Skeletal muscle cell (primary cell): ENCODE measurements at places on chromosomes 6 and 20.
A peak's percentile ranks its signal among the peaks of the same experiment; 100 is the strongest.

DNA sequence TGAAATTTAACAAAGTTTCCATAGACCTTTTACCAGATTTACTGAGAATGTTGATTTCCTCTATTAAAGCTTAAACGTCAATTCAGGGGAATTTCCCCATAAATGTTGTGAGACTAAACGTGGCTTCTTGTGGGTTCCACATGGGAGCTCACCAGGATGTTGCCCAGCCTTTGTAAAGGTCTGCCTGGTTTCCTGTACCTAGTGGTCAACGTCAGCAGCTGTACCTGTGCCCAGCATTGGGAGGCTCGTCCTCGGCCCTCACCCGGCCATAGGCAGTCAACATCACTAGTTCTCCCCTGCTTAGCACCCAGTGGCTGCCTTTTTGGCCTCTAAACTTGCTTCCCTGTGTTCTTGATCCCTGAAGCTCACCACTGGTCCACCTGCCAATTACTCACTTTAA is 22.1 kb upstream of the CD83 start:
- DNase-seq: no peak

- no peak for DNase-seq
Observed at GRCh38 chr6:151757506-151757955, 50.0 kb upstream of the ESR1 start.

- DNase-seq: no peak
Observed at GRCh38 chr6:149859938-149860337, 4.2 kb downstream of the LRP11 start.

GRCh38 chr20:63051186-63051860 is 44.6 kb upstream of the BHLHE23 start:
- no peak for DNase-seq

GRCh38 chr6:64838726-64839125 is 868.3 kb downstream of the EYS start:
- DNase-seq: no peak

- no peak for DNase-seq
Observed at GRCh38 chr6:151103266-151103665, 136.5 kb upstream of the AKAP12 start.

DNA sequence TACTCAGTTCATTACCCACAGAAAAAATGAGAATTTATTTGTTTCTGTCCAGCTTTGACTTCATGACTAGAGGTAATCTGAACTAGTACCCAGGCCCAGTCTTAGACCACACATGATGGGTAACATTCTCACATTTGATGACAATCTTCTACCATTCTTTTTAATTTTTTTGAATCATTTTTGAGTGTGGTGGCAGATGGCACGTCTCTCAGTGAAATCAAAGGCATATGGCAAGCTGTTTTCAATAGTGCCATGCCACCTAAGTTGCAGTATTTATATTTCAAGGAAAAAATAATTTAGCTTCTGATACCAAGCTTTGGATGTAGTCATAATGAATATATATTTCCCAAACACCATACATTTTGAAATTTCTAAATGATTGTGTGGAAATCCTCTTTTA is 88.8 kb upstream of the HS3ST5 start:
- DNase-seq: no peak

GRCh38 chr6:46510651-46511050 is 19.4 kb upstream of the RCAN2 start:
- DNase-seq: peak; percentile 44

- DNase-seq: no peak
Observed at GRCh38 chr6:57089265-57089664, 723 bp upstream of the ZNF451 start.

- DNase-seq: no peak
Observed at GRCh38 chr6:44432726-44433125, 45.2 kb downstream of the CDC5L start.

DNA sequence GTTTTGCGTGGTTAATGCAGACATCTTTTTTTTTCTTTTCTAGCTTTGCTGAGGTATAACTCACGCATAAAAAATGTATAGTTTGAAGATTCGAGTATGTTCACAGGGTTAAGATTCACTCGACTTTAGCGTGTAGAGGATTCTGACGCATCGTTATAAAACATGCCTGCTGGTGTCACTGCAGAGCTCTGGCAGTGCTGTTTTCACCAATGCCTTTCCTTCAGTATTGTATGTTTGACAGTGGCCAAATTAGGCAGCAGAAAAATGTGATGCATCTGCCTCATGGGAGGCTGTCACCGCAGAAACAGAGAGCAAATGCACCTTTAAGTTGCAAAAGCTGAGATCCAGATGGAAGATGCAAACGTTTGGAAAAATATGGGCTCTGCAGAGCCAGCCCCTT is 18.0 kb upstream of the SIRPB2 start:
- DNase-seq: no peak

GRCh38 chr20:52843425-52843824 is 128.7 kb upstream of the TSHZ2 start:
- DNase-seq: no peak

DNA sequence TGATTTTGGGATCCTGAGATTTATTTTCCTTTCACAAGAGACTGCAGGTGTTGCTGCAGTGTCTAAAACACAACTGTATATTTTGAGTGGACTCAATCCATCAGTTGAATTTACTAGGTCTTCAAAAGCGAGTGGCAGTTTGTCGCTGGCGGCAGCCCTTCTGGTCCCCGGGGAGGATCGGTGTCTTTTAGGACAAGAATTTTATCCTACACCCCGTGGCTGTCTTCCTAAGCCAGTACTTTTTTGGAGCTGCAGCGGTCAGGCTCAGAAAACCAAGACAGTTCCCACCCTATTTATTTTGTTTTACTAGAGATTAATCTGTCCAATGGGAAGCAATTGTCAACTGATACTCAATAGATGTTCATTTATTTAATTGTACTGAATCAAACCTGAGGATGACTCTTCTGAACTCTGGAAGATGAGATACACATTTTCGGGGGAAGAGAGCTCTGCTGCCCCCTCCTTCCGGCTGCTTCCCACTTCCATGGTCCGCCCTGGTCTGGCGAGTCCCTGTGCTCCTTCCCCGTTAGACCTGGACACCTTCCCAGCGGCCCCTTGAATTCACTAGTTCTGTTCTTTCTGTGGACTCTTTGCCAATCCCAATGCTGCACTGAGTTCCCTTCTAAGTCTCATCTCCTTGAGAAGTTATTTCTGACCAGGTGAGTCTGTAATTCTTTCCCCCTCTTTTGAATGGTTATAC is 90.6 kb downstream of the ERMARD start:
- DNase-seq: no peak

DNA sequence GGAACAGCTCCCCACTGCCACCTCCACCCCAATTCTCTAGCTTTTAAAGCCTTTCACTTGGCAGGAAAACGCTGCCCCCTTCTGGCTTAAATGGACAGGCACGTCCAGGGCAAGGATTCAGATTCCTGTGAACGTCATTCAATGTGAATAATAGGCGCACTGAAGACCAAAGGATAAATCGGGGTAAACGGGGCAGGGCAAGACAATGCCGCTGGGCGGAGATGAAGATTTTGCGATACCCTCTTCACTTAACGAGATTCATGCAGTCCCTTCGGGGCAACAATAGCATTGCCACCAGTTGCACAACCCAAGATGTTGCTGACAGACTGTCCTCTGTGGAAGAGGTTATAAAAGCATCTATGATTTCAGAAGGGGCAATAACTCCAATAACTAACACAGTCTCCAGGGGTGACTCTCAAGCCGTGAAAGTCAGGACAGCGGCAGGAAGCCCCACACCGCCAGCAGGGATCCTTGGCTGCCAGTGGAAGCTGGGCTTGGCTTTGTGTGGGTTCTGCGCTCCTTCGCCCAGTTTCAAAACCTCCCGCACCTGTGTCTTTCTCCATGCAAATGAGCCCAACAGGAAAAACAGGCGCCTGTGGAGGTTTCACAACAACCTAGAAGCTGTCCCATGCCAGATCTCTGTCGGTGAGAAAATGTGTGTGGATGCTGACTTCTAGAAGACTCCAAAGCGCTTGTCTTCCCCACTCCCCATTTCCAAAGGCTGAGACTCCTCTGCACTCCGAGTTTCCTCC is 291.8 kb downstream of the BMP7 start:
- DNase-seq: peak; percentile 1

GRCh38 chr20:44614525-44614924 is 32.1 kb downstream of the PKIG start:
- DNase-seq: no peak
